ENCODE measurements at places on chromosomes 6 and 20.

DNA sequence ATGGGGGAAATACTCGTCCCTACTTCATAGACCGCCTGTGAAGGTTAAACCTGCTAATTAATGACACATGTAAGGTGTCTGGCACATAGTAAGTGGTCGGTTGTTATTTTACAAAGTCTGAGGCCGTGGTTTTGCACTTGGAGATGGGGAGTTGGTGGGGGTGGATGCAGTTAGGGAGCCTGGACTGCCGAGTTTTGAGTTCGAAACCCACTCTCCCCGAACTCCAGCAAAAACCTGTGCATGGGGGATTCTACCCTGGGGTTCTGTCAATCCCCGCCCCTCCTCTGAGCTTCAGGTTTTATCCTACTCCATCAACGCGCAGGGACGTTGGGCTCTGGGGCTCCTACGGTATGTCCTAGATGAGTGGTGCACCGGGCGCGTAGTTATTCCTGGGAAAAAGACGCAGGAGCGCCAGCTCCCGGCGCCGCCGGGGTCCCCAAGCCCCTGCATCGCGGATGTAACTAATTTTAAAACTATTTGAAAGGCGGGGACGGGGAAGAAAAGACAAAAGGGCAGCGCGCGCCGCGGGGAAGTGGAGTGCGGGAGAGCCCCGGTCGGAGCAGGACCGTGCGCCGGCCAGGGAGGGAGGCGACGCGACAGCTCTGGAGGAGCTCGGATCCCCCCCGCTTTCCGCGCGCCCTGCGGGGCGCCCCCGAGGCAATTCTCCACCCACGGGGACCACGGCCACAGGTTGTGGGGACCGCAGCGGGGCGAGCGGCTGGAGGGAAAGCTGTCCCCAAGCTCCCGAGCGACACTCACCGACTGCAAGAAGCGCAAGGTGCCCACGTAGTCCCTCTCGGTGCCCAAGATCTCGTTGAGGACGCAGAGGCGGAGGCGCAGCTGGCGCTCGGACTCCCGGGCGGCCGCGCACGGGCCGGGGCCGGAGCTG lies 672 bp downstream of the PREX1 start:
- no peak for DNase-seq

DNA sequence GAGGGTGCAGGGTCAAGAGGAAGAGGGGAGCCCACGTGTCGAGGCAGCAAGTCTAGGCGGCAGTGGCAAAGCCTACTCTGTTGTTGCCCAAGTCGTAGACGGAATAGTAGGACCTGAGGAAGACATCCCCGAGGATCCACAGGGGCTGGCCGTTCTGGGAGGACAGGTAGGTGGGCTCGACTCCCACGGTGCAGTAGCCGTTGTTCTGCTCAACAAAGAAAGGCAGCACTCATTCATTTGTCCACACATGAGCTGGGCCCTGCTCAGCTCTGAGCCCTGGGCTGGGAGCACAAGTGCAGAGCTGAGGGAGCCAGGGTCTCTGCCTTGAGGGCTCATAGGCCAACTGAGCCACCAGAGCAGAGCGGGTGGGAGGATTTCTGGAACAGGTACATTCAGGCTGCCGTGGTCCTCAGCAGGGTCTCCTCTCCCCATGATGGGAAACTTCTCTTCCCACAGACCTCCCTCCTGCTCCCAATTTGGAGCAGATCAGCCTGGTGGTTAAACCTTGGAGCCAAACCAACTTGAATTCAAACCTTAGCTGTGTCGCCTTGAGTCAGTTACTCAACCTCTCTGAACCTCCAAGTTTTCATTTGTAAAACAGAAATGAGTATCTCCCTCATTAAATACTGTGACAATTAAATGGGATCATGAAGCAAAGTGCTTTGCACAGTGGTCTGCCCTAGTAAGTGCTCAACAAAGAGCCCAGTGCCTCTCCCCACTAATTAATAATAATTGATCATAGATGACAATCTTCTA lies 1.6 kb upstream of the TFEB start:
- DNase-seq: no peak

GRCh38 chr6:168086616-168087015 lies 7.6 kb upstream of the FRMD1 start:
- DNase-seq: no peak

DNA sequence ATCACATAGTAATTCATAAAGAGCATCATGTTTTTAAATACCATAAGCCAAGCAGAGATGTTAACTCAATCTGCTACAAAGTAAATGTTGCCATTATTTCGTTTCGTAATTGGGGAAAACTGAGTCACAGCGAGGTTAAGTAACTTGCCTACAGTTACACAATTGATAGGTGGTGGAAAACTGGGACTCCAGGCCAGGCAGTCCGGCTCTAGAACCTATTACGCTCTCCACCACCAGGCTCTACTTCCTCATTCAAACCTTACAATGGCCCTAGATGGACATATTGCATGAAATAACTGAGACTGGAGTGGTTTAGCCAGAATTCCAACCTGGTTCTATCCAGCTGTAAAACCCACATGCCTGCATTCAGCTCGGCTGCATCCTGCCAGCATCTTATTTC lies 58.2 kb downstream of the LINC00237 start:
- no peak for DNase-seq

- no peak for DNase-seq
These were observed 114.1 kb upstream of the HDDC2 start for GRCh38 chr6:125415913-125416312.

GRCh38 chr6:47061309-47062300 lies 19.5 kb upstream of the ADGRF1 start:
- no peak for DNase-seq

DNA sequence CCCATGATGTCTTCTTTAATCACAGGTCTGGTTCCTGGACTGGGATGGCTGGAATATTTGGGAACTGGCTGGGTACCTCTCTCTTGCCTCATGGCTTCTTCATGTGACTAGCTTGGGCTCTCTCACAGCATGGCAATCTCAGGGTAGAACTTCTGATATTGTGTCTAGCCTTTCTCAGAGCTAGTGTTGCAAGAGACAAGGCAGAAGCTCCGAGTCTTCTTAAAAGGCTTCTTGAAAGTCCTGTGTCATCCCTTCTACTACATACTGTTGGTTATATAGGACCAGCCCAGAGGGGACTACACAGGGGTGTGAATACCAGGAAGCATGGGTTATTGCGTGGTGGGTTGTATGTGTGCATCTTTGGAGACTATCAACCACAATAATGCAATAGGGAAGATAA lies 23.3 kb downstream of the BCAS1 start:
- DNase-seq: no peak

GRCh38 chr6:4358414-4359107 lies 223.2 kb upstream of the ECI2 start:
- peak; percentile 99 for DNase-seq

- no peak for DNase-seq
These were observed 125.6 kb downstream of the CARMIL1 start for GRCh38 chr6:25404693-25405169.

- no peak for DNase-seq
These were observed 383.6 kb downstream of the EPHA7 start for GRCh38 chr6:93035756-93036155.

DNA sequence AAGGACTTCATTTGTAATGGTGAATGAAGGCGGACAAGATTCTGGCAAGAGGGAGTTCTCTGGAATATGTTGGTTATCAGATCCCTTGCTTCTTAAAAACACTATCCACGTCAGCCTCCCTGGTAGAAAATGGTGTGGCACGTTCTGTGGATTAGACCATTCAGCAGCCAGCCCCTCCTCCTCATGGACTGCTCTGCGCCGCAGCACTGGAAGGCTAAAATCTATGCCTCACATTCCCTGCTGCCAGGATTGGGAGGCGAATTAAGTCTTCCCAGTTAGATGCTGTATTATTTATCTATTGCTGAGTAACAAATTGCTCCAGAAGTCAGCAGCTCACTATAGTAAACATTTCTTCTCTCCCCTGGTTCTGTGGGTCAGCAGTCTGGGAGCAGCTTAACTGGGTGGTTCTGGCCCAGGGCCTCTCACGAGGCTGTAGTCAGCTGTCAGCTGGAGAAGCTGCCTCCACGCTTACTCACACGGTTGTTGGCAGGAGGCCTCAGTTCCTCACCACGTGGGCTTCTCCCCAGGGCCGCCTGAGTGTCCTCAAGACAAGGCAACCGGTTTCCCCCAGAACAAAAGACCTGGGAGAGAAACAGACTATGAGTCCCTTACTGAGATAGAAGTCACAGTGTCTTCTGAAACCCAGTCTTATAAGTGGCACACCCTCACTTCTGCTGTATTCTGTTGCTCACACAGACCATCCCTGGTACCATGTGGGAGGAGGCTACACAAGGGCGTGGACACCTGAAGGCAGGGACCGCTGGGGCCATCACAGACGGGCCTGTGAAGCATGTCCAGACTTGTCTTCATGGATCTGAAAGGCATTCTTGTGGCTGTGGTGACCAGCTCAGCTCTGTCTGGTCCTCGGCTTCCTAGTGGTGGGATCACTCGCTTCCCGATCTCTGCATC lies 101.0 kb downstream of the NRN1 start:
- DNase-seq: peak; percentile 42

- no peak for DNase-seq
These were observed 129.7 kb upstream of the UFL1 start for GRCh38 chr6:96391776-96392360.

GRCh38 chr20:20786428-20786827 lies 74.0 kb upstream of the RALGAPA2 start:
- DNase-seq: no peak

DNA sequence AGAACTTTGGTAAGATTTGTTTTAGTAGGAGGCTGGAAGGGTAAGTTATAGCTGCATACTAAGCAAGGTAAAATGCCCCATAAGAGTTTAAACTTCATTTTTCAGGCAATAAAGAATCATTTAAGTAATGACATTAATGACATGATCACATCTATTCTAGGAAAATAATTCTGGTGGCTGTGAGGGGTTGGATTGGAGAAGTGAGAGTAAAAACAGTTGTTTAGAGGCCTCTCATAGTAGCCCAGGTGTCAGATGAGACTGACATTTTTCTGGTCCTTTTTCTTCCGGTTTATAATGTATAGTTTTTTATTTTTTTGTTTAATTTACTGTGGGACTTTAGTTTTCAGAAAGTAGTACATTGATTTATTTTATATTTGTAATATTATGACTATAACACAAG lies 40.8 kb downstream of the ITCH start:
- DNase-seq: no peak

DNA sequence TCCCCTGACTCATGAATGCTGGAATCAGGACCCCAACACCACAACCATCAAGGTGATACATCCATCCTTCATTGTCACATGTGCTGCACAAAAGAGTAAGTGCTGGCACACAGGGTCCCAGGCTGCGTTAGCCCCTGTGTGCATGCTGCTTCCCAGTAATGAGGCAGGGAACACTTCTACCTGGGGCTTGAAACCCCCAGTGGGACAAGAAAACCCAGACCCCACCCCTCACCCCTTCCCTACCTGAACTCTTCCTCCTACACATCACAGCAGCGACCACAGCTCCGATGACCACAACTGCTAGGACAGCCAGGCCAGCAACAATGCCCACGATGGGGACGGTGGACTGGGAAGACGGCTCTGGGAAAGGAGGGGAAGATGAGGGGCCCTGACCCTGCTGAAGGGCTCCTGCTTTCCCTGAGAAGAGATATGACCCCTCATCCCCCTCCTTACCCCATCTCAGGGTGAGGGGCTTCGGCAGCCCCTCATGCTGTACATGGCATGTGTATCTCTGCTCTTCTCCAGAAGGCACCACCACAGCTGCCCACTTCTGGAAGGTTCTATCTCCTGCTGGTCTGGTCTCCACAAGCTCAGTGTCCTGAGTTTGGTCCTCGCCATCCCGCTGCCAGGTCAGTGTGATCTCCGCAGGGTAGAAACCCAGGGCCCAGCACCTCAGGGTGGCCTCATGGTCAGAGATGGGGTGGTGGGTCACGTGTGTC lies 2.0 kb downstream of the HLA-B start:
- no peak for DNase-seq

DNA sequence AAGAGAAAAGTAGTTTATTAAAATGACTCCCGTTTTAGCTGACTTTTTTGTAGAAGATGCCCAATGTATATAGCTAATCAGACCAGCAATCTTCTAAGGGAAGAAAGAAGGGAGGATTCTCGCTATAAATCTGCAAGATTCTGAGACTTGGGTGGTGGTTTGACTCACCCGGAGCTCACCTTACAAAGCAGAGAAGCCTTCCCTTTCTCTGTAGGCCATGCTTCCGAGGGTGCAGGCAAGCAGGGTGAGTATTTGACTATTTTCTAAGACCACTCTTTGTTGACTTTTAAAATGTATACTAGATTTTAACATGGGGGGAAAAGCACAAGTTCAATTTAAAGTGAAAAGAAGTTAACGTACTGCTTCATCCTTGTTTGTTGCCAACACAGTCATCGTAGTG lies 2.7 kb downstream of the OLIG3 start:
- no peak for DNase-seq

DNA sequence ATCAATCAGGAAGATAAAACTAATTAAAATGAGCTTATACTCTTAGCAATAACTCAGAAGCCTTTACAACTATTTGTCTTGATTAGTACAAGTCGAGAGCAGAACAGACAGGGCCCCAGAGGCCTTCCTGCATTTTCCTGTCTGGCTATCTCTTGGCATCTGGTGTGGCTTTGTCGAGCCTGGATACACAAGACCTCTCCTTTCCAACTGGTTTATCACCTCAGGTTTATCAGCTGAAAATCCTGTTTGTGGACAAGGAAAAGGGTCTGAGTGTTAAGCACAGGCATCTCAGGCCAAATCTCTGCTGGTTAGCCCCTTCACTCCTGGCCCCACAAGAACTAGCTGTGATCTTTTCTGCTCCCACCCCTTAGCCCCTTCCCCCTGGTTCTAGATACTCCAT lies 32.6 kb downstream of the BAK1 start:
- no peak for DNase-seq

DNA sequence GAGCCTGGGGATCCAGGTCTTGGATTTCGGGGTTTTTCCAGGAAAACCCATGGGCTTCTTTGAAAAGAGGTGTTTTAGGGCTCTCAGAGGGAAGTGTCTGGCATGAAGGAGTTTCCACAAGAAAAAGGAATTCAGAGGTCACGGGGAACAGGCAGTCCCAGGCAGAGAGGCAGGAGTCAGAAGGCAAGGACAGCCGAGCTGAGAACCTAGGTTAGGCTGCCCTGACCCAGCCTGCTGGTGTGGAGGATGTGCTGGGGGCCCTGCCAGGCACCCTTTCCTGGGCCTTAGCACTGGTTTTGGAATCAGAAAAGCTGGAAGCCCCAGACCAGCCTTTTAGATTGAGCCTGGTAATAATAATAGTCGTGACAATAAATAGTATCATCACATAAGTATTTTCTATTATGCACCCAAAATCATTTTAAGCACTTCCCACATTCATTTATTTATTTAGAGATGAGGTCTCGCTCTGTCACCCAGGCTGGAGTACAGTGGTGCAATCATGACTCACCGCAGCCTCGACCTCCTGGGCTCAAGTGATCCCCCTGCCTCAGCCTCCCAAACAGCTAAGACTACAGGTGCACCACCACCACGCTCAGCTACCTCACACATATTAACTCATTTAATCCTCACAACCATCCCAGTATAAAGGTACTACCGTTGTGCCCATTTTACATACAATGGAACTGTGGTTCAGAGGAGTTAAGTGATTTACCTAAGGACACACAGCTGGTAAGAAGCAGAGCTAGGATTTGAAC lies 19.9 kb downstream of the TGM2 start:
- DNase-seq: no peak

- DNase-seq: no peak
These were observed 506.9 kb downstream of the LMBRD1 start for GRCh38 chr6:69289689-69290495.

DNA sequence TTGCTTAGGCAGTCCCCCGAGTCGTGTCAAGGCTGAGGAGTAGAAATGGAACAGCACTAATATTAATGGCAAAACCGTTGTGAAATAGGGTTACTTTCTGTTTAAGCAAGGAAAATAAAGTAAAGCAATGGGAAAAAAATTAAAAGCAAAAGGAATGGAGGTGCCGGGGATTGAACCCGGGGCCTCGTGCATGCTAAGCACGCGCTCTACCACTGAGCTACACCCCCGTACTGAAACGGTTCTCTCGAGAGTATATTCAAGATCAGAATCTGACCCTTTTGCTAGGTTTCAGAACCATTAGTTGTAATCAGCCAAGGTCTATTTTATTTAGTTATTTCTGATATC lies 85.5 kb downstream of the TRIM27 start:
- DNase-seq: no peak
